ENCODE measurements at places on chromosomes 11 and 22.

DNA sequence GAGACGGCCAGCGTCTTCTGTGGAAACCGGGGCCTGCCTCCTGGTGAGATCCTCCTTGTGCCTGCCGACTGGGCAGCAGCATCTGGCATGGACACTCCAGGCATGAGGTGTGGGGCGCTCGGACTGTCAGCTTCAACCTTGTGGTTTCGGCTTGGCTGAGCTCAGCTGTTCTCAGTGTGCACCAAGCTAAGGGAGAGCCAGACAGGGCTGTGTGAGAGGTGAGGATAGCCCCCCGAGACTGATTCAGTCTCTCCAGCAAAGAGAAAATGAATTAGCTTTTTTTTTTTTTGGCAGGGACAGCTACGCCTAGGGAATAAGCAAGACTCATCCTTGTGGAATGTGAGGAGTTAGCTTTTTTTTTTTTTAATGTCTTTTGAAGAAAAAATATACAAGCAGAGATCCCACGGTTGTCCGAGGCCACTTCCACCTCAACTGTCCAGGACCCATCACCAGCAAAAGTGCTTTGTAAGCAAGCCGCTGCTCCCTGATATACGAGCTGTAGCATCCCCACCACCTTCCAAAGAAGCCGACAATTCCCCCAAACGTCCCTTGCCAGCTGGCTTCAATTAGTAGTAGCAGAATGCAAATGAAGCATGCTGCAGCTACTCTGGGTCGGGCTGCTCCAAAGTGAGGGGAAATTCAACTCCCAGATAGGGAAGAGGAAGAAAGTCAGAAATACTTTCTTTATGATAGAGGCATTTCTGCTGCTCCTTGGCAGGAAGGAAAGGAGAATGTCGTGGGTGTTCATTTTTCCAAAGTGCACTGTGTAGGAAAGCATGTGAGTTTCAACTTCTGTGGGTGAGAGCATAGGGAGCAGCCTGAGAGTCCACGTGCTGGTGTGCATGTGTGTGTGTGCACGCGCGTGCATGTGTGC is 9.7 kb upstream of the THY1 start:
- no peak for DNase-seq

GRCh38 chr11:1128311-1129142 is 29.2 kb upstream of the MUC5AC start:
- no peak for DNase-seq

- DNase-seq, result no peak
Observed at GRCh38 chr11:3124821-3125220, 40.3 kb downstream of the OSBPL5 start.

DNA sequence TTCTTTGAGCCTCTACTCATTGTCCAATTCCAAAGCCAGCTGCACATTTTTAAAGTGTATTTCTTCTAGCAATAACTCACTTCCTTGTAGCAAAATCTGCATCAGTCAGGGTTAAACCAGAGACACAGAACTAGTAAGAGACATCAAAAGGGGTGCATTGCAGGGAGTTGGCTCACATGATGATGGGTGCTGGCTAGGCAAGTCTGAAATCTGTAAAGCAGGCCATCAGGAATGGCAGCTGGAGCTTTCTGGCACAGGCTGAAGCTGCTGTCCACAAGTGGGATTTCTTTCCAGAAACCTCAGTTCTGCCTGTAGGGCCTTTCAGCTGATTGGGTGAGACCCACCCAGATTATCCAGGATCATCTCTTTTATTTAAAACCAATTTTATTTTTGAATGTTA is 698.1 kb downstream of the NTM start:
- DNase-seq, result no peak

DNA sequence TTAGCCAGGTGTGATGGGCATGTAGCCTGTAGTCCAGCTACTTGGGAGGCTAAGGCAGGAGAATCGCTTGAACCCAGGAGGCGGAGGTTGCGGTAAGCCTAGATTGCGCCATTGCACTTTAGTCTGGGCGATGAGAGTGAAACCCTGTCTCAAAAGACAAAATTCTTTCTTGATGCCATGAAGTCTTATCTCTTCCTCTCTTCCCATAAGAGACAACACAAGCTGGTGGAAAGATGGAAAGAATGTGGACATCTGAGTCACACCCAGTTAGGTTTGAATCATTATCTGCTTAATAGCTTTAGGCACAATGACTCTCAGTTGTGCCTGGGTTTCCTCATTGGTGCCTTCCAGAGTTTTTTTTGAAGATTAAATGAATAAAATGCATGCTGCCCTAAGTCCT is 35.3 kb downstream of the KREMEN1 start:
- no peak for DNase-seq

- DNase-seq, result no peak
Observed at GRCh38 chr22:17775781-17776465, 1.7 kb upstream of the BID start.

GRCh38 chr22:32854351-32854804 is 52.9 kb downstream of the TIMP3 start:
- no peak for DNase-seq

- DNase-seq, result no peak
Observed at GRCh38 chr11:124174001-124174583, 9.1 kb upstream of the OR10D3 start.

- no peak for DNase-seq
Observed at GRCh38 chr22:27620367-27621154, 181.0 kb downstream of the MN1 start.

GRCh38 chr22:42967005-42967404 is 47.9 kb downstream of the PACSIN2 start:
- DNase-seq, result no peak

DNA sequence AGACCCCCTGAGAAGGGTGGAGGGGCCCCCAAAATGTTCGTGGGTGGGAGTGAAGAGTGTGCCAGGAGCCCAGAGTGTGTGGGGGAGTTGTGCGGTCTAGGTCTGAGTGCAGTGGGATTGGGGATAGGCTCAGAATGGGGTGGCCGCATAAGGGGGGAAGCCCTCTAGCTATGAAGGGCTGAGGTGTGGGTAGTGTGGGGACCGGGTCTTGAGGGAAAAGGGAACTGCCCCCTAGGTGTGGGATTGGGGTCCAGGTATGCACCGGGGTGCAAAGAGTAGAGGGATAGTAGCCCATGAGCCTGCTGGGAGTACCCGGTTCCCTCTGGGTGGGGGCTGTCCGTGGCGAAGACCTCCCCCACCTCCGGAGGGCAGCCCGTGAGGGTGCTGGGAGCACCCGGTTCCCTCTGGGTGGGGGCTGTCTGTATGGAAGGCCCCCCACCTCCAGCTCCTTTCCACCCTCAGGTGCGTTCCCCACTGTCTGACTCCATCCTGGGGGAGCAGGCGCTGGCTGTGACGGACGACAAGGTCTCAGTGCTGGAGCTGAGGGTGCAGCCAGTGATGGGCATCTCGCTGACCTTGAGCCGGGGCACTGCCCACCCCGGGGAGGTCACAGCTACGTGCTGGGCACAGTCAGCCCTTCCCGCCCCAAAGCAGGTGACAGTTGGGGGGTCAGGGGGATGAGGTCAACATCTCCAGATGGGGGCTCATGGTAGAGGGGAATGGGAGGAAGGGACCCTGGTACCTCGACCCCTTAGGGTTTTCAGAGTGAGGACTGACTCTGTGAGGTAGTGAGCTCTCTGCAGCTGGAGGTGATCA is 10.7 kb downstream of the TMEM132A start:
- no peak for DNase-seq

DNA sequence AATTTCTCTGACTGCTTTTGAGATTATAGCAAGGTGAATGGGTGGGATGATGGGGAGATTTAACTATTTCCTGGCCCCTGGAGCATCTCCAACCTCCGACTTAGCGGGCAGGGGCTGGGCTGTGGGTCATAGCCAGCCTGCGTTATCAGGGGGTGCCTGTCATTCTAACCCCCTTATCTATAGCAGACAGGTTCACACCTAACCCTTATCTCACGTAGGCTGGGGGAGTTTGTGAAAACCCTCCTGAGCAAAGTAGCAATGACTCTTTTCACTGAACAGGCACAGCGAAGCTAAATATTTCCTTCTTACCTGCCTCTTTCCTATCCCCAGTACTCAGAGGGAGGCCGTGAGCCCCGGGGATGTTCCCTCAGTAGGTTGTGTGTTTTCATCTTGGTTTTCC is 511.4 kb upstream of the B3GAT1 start:
- DNase-seq, result no peak

DNA sequence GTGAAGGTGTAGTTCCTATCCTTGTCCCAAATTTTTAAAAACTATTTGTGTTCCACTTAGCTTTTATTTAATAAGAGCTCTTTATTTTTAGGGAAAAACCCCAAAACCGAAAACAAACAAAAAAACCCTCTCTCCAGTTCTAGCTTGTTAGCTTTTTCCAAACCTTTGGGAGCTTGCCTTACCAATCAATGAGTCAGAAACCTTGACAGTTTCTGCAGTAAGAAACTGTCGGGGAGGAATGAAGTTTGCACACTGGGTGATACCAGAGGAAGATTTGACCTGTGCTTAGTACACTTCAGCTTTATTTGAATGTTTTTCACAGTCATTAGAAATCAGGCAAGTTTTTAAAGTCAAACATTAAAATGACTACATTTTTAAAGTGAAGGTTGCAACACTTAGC is 105.0 kb downstream of the FAT3 start:
- DNase-seq, result no peak

DNA sequence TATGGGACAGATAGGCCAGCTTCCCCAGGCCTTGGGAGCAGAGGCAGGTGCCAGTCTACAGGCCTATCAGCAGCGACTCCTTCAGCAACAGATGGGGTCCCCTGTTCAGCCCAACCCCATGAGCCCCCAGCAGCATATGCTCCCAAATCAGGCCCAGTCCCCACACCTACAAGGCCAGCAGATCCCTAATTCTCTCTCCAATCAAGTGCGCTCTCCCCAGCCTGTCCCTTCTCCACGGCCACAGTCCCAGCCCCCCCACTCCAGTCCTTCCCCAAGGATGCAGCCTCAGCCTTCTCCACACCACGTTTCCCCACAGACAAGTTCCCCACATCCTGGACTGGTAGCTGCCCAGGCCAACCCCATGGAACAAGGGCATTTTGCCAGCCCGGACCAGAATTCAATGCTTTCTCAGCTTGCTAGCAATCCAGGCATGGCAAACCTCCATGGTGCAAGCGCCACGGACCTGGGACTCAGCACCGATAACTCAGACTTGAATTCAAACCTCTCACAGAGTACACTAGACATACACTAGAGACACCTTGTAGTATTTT is 26.6 kb upstream of the L3MBTL2 start:
- no peak for DNase-seq

- no peak for DNase-seq
Observed at GRCh38 chr11:117498791-117499190, 171.1 kb downstream of the CEP164 start.

GRCh38 chr11:17171343-17171742 is 36.4 kb downstream of the PIK3C2A start:
- DNase-seq, result no peak

- DNase-seq, result no peak
Observed at GRCh38 chr11:70790671-70791300, 392.5 kb downstream of the CTTN start.

DNA sequence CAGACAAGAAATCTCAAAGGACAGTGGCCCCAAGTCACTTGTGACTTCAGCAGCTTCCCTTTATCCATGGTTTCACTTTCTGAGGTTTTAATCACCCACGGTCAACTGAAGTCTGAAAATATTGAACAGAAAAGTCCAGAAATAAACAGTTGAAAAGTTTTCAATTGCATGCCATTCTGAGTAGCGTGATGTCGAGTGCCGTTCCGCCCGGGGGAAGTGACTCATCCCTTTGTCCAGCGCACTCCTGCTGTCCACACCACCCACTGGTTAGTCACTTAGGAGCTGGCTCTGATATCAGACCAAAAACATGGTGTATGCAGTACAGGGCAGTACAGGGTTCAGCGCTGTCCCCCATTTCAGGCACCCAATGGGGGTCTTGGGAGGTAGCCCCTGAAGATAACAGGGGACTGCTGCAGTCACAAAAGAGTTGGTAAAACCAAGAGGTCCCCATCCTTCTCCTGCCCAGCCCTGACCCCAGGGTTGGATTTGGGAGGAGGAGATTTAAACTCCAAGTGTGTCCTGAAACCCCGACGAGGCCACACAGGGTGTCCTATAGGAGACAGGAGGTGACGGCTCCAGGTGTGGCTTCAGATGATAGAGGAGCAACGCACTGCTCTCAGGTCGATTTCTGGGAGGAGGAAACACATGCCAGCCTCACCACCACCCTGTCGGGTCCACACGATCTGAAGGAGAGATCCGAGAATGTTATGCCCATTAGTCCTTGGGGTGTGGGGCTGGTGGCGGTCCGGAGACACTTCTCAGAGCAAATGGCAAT is 390.1 kb downstream of the CTTN start:
- DNase-seq, result no peak

- no peak for DNase-seq
Observed at GRCh38 chr11:81224396-81224795, 1509.3 kb downstream of the FAM181B start.

- no peak for DNase-seq
Observed at GRCh38 chr11:14158393-14158792, 195.9 kb downstream of the SPON1 start.

GRCh38 chr22:42271906-42272305 is 1.5 kb upstream of the TCF20 start:
- DNase-seq, result no peak

DNA sequence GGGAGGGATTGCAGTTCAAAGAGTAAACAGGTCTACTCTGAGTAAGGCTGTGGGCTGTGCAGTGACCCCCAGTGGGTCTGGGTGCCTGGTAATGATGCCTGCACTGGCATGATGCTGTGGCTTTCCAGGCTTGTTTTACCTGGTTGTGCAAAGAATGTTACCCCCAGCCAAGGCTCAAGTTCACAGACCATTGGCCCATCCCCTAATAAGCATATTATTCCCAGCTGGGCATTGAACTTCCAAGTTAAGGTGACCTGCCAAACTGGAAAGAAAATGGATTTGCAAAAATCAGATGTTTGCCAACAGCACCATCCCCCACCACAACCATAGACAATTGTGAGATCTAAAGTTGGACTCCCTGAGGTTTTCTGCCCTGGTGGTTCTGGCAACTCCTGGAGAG is 7.9 kb upstream of the EHF start:
- DNase-seq, result no peak

- no peak for DNase-seq
Observed at GRCh38 chr11:20488352-20488751, 100.8 kb downstream of the PRMT3 start.

DNA sequence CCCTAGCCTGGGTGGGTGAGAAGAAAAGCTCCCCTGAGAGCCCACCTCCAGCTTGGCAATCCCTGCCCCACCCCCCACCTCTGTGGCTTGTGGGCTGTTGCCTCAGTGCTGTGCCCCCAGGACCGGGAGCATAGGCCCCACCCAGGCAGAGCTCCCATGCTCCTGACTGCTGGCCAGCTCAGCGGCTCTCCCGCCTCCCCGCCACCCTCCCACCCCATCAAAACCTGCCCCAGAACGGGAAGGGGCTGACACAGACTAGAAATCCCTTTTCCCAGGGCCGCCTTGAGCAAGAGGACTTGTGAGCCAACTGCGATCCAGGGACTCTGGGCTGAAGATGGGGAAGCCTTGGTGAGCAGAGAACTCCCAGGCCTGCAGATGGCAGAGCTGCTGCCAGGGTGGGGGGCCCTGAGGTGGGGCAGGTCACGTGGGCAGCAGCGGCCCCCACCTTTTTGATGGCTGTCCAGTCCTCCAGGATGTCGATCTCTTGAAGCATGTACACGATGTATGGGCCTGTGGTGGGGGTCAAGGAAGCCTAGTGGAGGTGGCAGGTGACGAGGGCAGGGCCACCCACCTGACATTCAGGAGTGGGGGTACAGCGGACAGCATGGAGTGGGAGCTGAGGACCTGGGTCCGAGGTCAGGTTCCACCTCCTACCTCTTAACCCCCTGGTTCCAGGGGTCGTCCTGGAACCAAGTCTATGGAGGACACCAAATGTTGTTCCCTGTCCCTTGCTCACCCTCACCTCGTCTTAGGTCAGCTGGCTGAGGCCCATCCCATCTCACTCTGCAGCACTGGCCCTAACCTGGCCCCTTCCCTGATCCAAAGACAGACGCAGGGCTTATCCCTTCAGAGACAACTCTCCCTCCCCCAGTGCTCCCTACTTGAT is 2.3 kb upstream of the RIN1 start:
- DNase-seq, result no peak

Measured in T follicular helper cell (primary cell).